ENCODE measurements at places on chromosomes 1 and 21. TPM values are rescaled to one million over a fixed set of nuclear protein-coding genes. Genes with fewer than 3 reads are reported as not detected.

DNA sequence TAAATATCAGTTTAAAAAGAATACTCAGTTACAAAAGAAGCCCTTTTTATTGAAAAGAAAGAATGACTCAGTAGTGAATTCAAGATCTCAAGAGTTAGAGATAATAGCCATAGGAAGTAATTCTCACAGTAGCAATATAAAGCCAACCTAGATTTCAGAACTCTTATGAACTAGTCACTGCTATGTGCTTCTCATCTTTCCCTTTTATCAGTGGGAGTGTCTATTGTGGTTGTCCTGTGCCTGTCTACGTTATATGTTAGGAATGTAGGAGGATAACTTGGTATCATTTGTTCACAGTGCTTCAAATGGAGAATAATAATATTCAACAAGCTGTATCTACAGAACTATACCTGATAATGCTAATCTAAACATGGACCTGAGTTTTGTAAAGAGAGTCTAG lies 73.1 kb upstream of the RGS21 start:
- no peak for DNase-seq

DNA sequence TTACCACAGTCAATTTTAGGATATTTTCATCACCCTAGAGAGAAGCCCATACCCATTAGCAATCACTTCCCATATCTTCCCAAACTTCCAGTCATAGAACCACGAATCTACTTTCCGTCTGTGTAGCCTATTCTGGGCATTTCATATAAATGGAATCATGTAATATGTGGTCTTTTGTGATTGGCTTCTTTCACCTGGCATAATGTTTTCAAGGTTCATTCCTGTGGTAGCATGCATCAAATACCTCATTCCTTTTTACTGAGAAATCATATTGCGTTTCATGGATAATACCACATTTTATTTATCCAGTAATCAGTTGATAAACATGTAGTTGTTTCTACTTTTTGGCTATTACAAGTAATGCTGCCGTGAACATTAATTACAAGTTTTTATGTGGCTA lies 21.5 kb downstream of the DESI2 start:
- no peak for DNase-seq

RYR2 gene
- total RNA-seq = 0.56 TPM

C8B gene
- total RNA-seq = not detected

GRCh38 chr1:82260666-82261065 lies 459.9 kb downstream of the ADGRL2 start:
- no peak for DNase-seq

KANK4 gene
- 1.3 TPM for total RNA-seq

IFNAR1 gene
- total RNA-seq = 22.7 TPM

- no peak for DNase-seq
Observed at GRCh38 chr1:63969441-63969901, 195.7 kb downstream of the ROR1 start.

DNA sequence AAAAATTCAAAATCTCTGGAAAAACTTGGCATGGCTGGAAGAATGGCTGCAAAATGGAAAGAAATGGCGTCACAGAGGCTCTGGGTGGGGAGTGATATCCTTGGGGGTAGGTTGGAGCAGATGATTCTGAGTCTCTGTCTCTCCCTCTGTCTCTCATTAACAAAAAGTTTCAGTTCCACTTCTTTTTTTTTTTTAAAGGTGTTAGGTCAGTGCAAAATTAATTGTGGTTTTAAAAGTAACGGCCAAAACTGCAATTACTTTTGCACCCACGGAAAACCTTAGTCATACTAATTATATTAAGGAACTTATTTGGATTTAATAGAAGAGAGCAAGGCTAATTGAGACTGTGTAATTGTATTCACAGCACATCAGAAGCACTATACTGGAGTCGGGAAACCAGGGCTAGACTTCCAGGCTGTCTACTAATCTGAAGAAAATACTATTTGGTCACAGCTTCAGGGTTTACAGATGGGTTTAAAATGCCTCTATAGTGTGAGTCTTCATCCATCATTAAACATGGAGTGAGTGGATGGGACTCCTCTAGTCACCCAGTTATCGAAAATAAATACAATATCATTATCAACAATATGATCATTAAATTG lies 289.1 kb upstream of the PLD5 start:
- DNase-seq = no peak

DNA sequence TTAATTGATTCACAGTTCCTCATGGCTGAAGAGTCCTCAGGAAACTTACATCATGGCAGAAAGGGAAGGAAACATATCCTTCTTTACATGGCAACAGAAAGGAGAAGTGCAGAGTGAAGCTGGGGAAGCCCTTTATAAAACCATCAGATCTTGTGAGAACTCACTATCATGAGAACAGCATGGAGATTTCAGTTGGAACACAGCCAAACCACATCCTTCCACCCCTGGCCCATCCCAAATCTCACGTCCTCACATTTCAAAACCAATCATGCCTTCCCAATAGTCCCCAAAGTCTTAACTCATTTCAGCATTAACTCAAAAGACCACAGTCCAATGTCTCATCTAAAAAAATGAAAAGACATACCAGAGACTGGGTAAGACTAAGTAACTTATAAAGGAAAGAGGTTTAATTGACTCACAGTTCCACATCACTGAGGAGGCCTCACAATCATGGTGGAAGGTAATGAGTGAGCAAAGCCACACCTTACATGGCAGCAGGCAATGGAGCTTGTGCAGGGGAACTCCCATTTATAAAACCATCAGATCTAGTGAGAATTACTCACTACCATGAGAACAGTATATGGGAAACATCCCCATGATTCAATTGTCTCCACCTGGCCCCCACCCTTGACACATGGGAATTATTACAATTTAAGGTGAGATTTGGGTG lies 105.2 kb downstream of the MRPL39 start:
- no peak for DNase-seq

- DNase-seq = no peak
Observed at GRCh38 chr1:202998836-202999750, 8.1 kb upstream of the TMEM183A start.

DNA sequence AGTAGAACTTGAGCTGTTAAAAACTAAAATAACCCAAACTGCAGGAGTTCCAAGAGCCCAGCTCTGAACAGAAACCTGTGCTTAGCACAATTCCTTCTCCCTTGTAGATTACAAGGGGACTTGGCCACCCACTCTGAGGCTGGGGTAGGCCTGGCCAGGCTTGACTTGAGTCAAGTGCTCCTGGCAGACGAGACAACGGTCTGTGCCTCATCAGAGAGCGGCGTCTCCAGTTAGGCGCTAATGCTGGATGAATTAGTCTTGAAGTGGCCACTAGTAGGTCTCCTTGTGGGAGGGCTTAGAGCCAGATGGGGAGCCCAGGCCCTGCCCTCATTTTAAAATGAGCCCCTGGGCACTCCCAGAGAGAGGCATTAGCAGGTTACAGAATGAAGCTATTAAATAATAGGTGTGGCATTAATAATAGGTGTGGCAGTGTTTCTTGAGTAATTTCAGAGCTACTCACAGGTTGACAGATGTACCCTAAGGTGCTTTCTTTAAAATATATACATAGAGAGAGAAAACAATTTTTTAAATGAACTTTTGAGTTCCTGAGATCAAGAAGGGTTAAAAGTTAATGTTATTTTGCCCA lies 1.1 kb downstream of the EEIG2 start:
- peak; percentile 82 for DNase-seq

PKP1 gene
- total RNA-seq = 1,187 TPM

CCDC27 gene
- total RNA-seq = not detected

DNA sequence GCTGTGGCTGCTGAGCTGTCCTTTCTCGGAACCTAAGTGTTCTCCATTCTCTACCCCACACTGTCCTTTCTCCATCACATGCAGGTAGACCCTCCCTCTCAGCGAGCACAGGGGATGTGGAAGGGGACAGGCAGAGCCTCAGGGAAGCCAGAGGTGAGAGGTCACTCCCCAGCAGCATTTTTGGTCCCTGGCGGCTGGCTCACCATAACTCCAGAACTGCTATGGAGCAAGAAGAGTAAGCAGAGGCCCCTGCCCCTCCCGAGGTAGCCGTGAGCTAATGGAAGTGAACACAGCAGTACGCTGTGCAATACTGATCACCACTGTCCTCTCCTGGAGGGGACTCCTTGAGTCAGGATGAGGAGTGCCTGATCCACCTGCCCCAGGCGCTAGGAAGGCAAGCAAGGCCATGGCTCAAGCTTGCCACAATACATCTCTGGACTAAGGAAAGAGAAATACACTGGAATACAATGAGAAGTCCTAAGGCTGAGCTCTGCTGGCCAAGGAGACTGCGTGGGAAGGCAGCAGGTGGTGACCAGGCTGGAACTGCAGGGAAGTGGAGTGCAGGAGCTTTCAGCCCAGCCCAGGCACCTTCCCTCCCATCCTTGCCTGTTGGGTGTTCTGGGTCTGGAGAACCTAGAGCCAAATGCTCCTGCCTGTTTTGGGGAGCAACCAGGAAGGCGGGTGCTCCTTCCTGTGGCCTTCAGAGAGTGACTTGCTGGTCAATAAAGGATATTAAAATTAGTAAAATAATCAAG lies 96.2 kb downstream of the LAMC2 start:
- DNase-seq = no peak

CEPT1 gene
- total RNA-seq = 39.2 TPM

- DNase-seq = no peak
Observed at GRCh38 chr1:51863384-51863783, 15.1 kb downstream of the NRDC start.

DNA sequence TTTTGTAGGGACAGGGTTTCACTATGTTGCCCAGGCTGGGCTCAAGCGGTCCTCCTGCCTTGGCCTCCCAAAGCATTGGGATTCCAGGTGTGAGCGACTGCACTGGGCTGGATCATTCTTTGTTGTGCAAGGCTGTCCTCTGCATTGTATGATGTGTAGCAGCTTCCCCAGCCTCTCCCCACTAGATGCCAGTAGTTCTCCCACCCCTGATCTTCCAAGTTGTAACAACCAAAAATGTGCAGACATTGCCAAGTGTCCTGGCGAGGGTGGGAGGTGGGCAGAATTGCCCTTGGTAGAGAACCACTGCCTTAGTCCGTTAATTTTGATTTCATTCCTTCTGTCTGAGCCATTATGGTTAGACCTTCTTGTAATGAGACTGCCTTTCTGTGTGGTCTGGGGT lies 7.2 kb downstream of the GALNT2 start:
- no peak for DNase-seq
